Thymus (tissue), 14 donors: ENCODE measurements at places on chromosomes 13 and 19.
A peak's percentile ranks its signal among the peaks of the same experiment; 100 is the strongest.

- H3K4me3 ChIP-seq = peak overlapping the region; percentile 8
- peaks cover 11% of the 10 kb centered on the region for H3K36me3 ChIP-seq
Measured at GRCh38 chr13:46172531-46172991, 9.4 kb downstream of the LCP1 start.

DNA sequence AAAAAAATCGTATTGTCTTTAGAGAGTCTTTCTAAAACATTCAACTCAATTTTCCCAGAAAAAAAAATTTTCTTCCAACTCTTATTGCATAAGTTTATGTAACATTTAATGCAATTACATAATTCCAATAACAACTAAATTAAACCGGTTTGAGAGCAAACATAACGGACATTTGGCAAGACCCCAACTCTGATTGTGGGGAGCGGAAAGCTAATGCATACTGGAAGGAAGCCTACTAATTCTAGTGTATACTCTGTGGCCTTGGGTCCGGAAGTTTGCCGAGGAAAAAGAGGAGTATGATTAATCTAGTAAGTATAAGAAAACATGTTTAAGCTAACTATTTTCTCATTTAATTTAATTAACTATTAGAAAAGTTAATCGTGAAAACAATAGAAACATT is 21.3 kb upstream of the MIR17HG start:
- H3K4me1 ChIP-seq = no peaks in the 10 kb centered on the region
- H3K27me3 ChIP-seq = no peaks in the 10 kb centered on the region
- no peak overlapping the region for H3K4me3 ChIP-seq

- no peaks in the 10 kb centered on the region for H3K4me1 ChIP-seq
- H3K27ac ChIP-seq = no peak overlapping the region
- no peak for DNase-seq
Measured at GRCh38 chr13:72585254-72585653, 142.2 kb downstream of the MZT1 start.

DNA sequence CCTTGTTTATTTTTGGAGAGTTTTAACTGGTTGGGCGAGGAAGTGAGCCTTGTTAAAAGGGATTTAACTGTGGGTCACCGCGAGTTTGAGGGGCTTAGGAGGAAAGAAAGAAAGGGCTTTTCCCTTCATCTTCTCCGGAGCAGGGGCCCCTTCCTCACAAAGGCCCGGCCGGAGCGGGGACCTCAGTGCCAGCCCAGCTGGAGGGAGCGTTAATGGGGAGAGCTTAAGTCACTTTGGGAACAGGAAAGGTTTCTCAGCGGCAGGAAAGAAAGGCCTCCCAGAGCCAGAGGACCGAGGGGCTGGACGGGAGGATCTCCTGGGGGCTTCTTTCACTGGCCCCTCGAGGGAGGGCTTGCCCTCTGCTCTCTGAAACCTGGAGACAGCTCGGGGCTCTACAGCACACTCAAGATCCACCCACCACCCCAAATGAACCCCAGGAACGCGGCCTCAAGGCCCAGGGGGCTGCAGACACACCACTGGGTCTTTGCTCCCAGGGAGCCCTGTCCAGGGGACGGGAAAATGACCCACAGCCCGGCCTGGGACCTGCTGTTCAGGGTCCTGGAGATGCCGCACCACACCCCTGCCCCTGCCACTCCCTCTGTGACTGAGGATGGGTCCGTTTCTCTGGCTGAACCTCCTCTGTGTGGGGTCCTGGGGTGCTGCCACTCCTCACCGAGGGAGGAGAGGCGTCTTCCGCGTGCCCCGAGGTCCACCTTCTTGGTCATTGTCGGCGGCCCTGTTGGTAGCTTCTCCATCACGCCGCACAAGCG is 128.3 kb downstream of the URI1 start:
- no peak overlapping the region for H3K27ac ChIP-seq
- H3K27me3 ChIP-seq = no peaks in the 10 kb centered on the region
- no peaks in the 10 kb centered on the region for H3K36me3 ChIP-seq
- H3K4me1 ChIP-seq = no peaks in the 10 kb centered on the region

DNA sequence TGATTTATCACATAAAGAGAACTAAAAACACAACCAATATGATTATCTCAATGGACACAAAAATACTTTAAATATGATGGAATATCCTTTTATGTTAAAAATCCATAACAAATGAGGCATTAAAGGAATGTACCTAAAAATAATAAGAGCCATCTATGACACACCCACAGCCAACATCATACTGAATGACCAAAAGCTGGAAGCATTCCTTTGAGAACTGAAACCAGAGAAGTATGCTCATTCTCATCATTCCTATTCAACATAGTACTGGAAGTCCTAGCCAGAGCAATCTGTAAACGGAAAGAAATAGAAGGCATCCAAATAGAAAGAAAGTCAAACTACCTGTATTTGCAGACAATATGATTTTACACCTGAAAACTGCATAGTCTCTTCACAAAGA is 671.0 kb downstream of the SLITRK1 start:
- H3K36me3 ChIP-seq = no peaks in the 10 kb centered on the region
- H3K27ac ChIP-seq = no peak overlapping the region
- no peaks in the 10 kb centered on the region for H3K27me3 ChIP-seq
- no peak for DNase-seq

GRCh38 chr19:16355293-16356043 is 30.8 kb downstream of the KLF2 start:
- no peak overlapping the region for H3K4me3 ChIP-seq
- H3K4me1 ChIP-seq = peaks cover 3% of the 10 kb centered on the region
- no peak overlapping the region for H3K27ac ChIP-seq
- DNase-seq = no peak
- no peaks in the 10 kb centered on the region for H3K27me3 ChIP-seq
